ENCODE measurements at places on chromosomes 16 and 17. TPM values are rescaled to one million over a fixed set of nuclear protein-coding genes. Genes with fewer than 3 reads are reported as not detected.
A peak's percentile ranks its signal among the peaks of the same experiment; 100 is the strongest.

The CNTD1 gene
- not detected for total RNA-seq

The JUP gene
- total RNA-seq = 0.34 TPM

DNA sequence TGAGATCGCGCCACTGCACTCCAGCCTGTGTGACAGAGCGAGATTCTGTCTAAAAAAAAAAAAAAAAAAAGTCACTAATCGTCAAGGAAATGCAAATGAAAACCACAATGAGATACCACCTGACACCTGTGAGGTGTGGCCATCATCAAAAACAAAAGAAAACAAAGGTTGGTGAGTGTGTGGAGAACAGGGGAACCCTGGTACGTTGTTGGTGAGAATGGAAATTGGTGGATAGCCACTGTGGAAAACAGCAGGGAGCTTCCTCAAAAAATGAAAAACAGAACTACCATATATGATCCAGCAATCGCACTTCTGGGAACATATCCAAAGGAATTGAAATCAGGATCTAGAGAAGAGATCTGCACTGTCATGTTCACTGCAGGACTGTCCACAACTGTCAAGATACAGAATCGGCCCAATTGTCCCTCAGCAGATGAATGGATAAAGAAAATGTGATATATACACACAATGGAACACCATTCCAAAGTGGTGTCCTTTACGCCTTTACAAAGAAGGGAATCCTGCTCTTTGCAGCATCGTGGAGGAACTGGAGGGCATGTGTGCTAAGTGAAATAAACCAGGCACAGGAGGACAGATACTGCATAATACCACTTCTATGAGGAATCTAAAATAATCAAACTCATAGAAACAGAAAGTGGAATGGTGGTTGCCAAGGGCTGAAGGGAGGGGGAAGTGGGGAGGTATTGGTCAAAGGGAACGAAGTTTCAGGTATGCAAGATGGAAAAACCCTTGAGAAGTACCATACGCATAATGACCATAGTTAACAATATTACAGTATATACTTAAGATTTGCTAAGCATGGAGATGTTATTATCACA is 63.5 kb upstream of the PLCG2 start:
- H3K36me3 ChIP-seq = no peaks in the 10 kb centered on the region
- H3K4me3 ChIP-seq = no peak overlapping the region
- peaks cover 47% of the 10 kb centered on the region for H3K4me1 ChIP-seq

The HASPIN gene
- total RNA-seq = 25.2 TPM

GRCh38 chr17:1978396-1978949 is 46.7 kb downstream of the RTN4RL1 start:
- H3K36me3 ChIP-seq = no peaks in the 10 kb centered on the region
- no peak for DNase-seq
- H3K27ac ChIP-seq = no peak overlapping the region
- no peak overlapping the region for H3K4me3 ChIP-seq

The ACSM2A gene
- total RNA-seq = 0.11 TPM

The SDR42E2 gene
- not detected for total RNA-seq

The SLC13A2 gene
- not detected for total RNA-seq

The CDC6 gene
- 171 TPM for total RNA-seq

The SLC4A1 gene
- not detected for total RNA-seq

GRCh38 chr17:68034452-68034776 is 1.1 kb upstream of the KPNA2 start:
- H3K4me1 ChIP-seq = peaks cover 18% of the 10 kb centered on the region
- no peak overlapping the region for H3K27ac ChIP-seq
- DNase-seq = no peak
- H3K27me3 ChIP-seq = no peaks in the 10 kb centered on the region

The MMP25 gene
- total RNA-seq = 0.55 TPM

DNA sequence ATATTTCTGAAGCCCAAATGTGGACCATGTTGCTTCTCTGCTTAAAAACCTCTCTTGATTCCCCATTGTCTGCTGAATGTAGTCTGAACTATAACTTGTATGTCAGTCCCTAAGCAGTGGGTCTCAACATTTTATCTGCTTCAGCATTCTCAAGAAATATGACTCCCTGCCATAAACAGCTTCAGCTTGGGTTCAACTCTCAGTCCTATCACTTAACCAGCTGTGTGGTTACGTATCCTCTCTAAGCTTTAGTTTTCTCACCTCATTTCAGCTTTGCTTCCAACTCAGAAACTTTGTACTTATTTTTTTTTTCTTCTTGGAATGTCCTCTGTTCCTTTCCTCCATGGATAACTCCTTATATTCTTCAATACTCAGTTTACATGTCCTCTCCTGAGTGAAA is 4.6 kb upstream of the DDX52 start:
- no peak overlapping the region for H3K27ac ChIP-seq
- H3K4me1 ChIP-seq = peaks cover 4% of the 10 kb centered on the region
- peaks cover 1% of the 10 kb centered on the region for H3K36me3 ChIP-seq

The TBC1D3H gene
- total RNA-seq = not detected

DNA sequence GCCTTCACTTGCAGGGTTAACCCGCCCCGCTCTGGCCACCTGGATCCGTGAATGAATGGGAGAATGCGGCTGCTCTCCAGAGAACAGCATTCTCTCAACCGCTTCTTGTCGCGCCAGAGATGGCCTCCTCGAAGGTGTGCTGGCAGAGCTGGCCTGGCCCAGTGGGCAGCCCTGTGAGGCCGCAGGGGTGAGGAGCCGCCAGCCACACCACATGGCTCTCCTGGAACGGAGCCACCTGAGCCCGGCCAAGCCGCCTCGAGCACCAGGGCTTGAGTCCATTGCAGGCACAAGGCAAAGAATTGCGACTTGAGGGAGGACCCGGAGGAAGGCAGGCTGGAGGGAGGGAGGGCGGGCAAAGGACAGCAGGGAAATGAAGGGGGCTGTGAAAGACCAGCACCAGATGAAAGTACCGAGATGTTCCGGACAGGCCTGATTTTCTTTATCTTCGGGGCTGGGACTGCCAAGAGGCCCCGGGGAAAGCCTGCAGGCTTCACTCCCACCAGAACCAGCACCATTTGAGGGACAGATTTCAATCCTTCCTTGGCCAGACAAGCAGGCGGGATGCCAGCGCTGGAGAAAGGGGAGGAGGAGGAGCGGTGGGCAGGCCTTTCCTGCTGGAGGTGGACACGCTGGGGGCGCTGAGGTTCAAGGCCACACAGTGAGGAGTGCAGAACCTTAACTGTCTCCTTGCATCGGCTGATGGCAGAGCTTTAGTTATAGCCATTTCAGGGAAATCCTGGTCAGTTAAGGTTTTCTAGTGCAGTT is 69.4 kb downstream of the MRC2 start:
- no peak overlapping the region for H3K4me3 ChIP-seq
- peaks cover 8% of the 10 kb centered on the region for H3K27me3 ChIP-seq
- DNase-seq = no peak
- H3K27ac ChIP-seq = no peak overlapping the region

The CDRT15 gene
- total RNA-seq = not detected

GRCh38 chr16:35131429-35131828 is 1672.0 kb downstream of the TP53TG3F start:
- no peak for DNase-seq
- H3K4me3 ChIP-seq = no peak overlapping the region
- no peak overlapping the region for H3K27ac ChIP-seq
- H3K4me1 ChIP-seq = no peaks in the 10 kb centered on the region
- H3K27me3 ChIP-seq = no peaks in the 10 kb centered on the region
- H3K36me3 ChIP-seq = no peaks in the 10 kb centered on the region

The ARL5C gene
- total RNA-seq = not detected

DNA sequence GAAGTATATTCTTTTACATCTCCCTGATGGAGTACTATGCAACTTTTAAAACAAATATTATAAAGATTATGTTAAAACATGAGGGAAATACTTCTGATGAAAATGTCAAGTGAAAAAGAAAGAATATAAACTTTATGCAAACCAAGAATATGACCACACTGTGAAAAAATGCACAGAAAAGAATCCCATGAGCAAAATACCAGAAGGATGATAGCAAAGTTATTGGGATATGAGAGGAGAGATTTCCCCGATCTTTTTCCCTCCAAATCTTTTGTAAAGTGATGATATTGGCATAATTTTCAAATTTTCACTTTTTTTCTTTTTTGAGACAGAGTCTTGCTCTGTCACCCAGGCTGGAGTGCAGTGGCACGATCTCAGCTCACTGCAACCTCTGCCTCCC is 36.6 kb upstream of the SMURF2 start:
- no peak overlapping the region for H3K27ac ChIP-seq
- H3K36me3 ChIP-seq = no peaks in the 10 kb centered on the region
- no peaks in the 10 kb centered on the region for H3K27me3 ChIP-seq
- H3K4me3 ChIP-seq = no peak overlapping the region
- no peaks in the 10 kb centered on the region for H3K4me1 ChIP-seq

GRCh38 chr16:87053016-87053982 is 263.9 kb downstream of the C16orf95 start:
- no peak overlapping the region for H3K27ac ChIP-seq
- peaks cover 16% of the 10 kb centered on the region for H3K27me3 ChIP-seq
- no peaks in the 10 kb centered on the region for H3K4me1 ChIP-seq
- no peaks in the 10 kb centered on the region for H3K36me3 ChIP-seq

DNA sequence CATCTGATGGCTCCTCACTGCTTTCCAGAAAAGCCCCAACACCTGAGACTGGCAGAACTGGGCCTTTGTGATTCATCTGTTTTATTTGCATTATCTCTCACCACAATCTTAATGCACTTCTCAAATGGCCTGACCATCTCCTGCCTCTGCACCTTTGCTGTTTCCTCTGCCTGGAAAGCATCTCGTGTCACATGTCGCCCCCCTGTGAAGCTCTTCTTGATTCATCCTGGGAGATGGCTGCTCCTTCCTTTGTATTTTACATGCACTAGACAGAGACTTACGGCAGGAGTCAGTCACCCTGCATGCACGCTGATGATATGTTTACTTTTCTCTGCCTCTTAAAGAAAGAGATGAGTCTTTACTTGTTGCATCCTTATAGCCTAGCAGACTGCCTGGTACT is 30.0 kb downstream of the HNF1B start:
- peaks cover 6% of the 10 kb centered on the region for H3K4me1 ChIP-seq
- H3K27ac ChIP-seq = no peak overlapping the region
- H3K4me3 ChIP-seq = no peak overlapping the region
- peaks cover 14% of the 10 kb centered on the region for H3K27me3 ChIP-seq
- no peak for DNase-seq

DNA sequence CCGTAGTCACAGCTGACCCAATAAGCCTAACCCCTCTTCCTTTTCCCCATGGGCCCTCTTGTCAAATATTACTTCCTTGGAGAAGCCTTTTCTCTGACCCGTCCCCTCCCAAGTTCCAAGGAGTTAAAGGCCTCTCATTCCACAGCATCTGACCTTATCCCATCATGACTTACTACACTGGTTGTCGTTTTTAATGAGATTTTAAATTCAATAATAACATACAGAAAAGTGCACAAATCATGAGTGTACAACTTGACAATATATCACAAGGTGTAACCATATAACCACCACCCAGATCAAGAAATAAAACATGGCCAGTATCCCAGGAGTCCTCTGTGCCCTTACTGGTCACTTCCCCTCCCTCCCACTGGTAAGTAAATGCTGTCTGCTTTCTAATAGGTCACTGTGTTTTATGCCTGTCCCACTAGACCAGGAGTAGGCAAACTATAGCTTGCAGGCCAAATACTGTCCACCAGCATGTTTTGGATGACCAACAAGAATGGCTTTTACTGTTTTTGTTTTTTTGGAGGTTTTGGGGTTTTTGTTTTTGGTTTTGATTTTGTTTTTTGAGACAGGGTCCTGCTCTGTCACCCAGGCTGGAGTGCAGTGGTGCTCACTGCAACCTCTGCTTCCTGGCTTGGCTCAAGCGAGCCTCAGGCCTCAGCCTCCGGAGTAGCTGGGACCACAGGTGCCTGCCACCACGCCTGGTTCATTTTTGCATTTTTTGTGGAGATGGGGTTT is 1.2 kb upstream of the FDXR start:
- no peak for DNase-seq
- no peaks in the 10 kb centered on the region for H3K27me3 ChIP-seq
- H3K4me3 ChIP-seq = peak overlapping the region; percentile 88
- peaks cover 22% of the 10 kb centered on the region for H3K4me1 ChIP-seq

The KRT13 gene
- not detected for total RNA-seq

GRCh38 chr16:54431997-54432896 is 145.7 kb upstream of the IRX3 start:
- H3K27me3 ChIP-seq = peaks cover 39% of the 10 kb centered on the region
- H3K27ac ChIP-seq = no peak overlapping the region
- no peak for DNase-seq
- no peaks in the 10 kb centered on the region for H3K36me3 ChIP-seq

- peaks cover 21% of the 10 kb centered on the region for H3K4me1 ChIP-seq
- H3K27me3 ChIP-seq = no peaks in the 10 kb centered on the region
- no peak overlapping the region for H3K4me3 ChIP-seq
Observed at GRCh38 chr17:57370037-57370581, 113.8 kb downstream of the MSI2 start.

DNA sequence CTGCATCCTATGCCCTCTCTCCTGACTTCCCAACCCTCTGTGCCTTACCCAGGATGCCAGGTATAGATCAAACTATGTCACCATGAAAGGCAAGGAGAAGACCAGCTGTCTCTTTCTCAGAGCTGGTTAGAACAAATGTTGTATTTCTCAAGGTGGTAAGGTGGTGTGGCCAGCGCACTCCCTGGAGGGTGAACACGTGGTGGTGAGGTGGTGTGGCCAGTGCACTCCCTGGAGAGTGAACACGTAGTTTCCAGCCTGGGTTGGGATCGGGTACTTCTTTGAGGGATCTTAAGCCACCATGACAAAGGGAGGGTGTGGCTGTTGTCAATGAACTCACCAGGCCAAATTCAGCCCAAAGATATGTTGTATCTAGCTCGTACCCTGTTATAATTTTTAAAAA is 26.8 kb downstream of the KATNIP start:
- no peak overlapping the region for H3K4me3 ChIP-seq
- peaks cover 3% of the 10 kb centered on the region for H3K36me3 ChIP-seq
- H3K4me1 ChIP-seq = peaks cover 11% of the 10 kb centered on the region

- H3K4me3 ChIP-seq = no peak overlapping the region
- no peak for DNase-seq
- H3K4me1 ChIP-seq = peaks cover 27% of the 10 kb centered on the region
- H3K36me3 ChIP-seq = peaks cover 8% of the 10 kb centered on the region
- H3K27ac ChIP-seq = no peak overlapping the region
- H3K27me3 ChIP-seq = peaks cover under 1% of the 10 kb centered on the region
Observed at GRCh38 chr17:75873587-75874322, 4.6 kb downstream of the TRIM47 start.

- no peak overlapping the region for H3K27ac ChIP-seq
- no peaks in the 10 kb centered on the region for H3K36me3 ChIP-seq
- peaks cover 7% of the 10 kb centered on the region for H3K4me1 ChIP-seq
- no peak overlapping the region for H3K4me3 ChIP-seq
- no peaks in the 10 kb centered on the region for H3K27me3 ChIP-seq
Observed at GRCh38 chr16:10280262-10281170, 98.3 kb upstream of the GRIN2A start.

The C17orf67 gene
- total RNA-seq = 4.0 TPM

DNA sequence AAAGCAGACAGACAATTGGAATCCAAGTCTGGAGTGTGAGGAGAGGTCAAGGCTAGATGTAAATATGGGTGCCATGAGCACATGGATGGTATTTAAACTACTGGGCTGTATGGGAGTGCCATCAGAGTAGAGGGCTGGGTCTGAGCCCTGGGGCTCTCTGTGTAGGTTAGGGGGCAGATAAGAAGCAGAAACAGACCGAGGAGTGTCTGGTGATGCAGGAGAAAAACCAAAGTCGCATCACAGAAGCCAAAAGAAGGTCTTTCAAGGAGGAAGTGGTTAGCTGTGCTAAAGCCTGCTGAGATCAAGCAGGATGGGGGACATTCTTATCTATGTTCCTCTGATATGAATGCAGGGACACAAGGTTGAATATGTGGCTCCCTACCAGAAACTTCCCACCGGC is 1.9 kb downstream of the TSEN54 start:
- peak overlapping the region; percentile 85 for H3K4me3 ChIP-seq
- H3K4me1 ChIP-seq = peaks cover 22% of the 10 kb centered on the region
- H3K27ac ChIP-seq = peak overlapping the region; percentile 53
- H3K27me3 ChIP-seq = peaks cover 3% of the 10 kb centered on the region

The CCL13 gene
- not detected for total RNA-seq

Data from activated CD4-positive, alpha-beta T cell treated with anti-CD3 and anti-CD28 coated beads for 36 hours (primary cell).